ENCODE measurements at places on chromosomes 11 and 22. TPM values are rescaled to one million over a fixed set of nuclear protein-coding genes. Genes with fewer than 3 reads are reported as not detected.

The KLHL35 gene
- 3.4 TPM for polyA plus RNA-seq

The OR51A2 gene
- not detected for polyA plus RNA-seq

The DRD4 gene
- 0.75 TPM for polyA plus RNA-seq

The UBE2L6 gene
- 158 TPM for polyA plus RNA-seq

The C1QTNF4 gene
- 50.8 TPM for polyA plus RNA-seq

The PIM3 gene
- 74.4 TPM for polyA plus RNA-seq

The HBE1 gene
- 0.23 TPM for polyA plus RNA-seq

The OR5P2 gene
- polyA plus RNA-seq, result not detected

The NUDT8 gene
- polyA plus RNA-seq, result 17.3 TPM

The OR9Q1 gene
- polyA plus RNA-seq, result not detected

The XKR3 gene
- not detected for polyA plus RNA-seq

The PANX3 gene
- polyA plus RNA-seq, result not detected

The SPON1 gene
- 14.9 TPM for polyA plus RNA-seq

The CBLIF gene
- not detected for polyA plus RNA-seq

The CCDC81 gene
- 2.6 TPM for polyA plus RNA-seq

The TMEM191C gene
- 11.3 TPM for polyA plus RNA-seq

The P4HA3 gene
- 0.27 TPM for polyA plus RNA-seq

The GATD1 gene
- polyA plus RNA-seq, result 60.4 TPM

The SOX6 gene
- 7.0 TPM for polyA plus RNA-seq

The SLC5A4 gene
- not detected for polyA plus RNA-seq

The SHISAL1 gene
- 0.40 TPM for polyA plus RNA-seq

The IGSF22 gene
- polyA plus RNA-seq, result 0.82 TPM

The VPS37C gene
- 20.8 TPM for polyA plus RNA-seq

The FAM111B gene
- polyA plus RNA-seq, result 3.5 TPM

The DDI1 gene
- polyA plus RNA-seq, result 2.8 TPM

The NDUFS3 gene
- polyA plus RNA-seq, result 210 TPM

The RAB36 gene
- polyA plus RNA-seq, result 7.1 TPM

The MPPED2 gene
- polyA plus RNA-seq, result 54.4 TPM

The MMP20 gene
- not detected for polyA plus RNA-seq

The UPK3A gene
- not detected for polyA plus RNA-seq

The FGF19 gene
- polyA plus RNA-seq, result not detected

Measured in cardiac muscle cell (in vitro differentiated cells and primary cell).